ENCODE measurements at places on chromosomes 12 and 14.

GRCh38 chr12:127074161-127074560 is 1192.8 kb upstream of the TMEM132C start:
- DNase-seq = no peak

GRCh38 chr14:76236172-76237130 is 84.7 kb downstream of the GPATCH2L start:
- DNase-seq = no peak

GRCh38 chr12:106733660-106734059 is 40.8 kb upstream of the RIC8B start:
- no peak for DNase-seq

DNA sequence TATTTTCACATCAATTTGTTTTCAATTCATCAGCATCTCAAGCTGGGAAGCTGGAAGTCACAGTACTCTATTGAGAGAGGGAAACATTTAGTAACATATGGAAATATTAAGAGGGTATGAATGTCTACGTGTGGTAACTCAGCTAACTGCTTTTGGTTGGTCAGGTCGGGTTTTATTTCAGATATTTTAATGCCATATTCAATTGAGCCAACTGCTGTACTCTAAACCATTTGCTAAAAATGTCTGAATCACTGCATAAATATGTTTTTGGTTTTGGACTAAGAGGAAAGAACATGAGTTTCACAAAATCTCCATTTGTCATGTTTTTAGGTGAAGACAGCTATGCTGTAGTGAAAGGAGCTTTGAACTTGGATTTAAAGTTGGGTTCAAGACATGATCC is 18.9 kb upstream of the PPFIBP1 start:
- no peak for DNase-seq

DNA sequence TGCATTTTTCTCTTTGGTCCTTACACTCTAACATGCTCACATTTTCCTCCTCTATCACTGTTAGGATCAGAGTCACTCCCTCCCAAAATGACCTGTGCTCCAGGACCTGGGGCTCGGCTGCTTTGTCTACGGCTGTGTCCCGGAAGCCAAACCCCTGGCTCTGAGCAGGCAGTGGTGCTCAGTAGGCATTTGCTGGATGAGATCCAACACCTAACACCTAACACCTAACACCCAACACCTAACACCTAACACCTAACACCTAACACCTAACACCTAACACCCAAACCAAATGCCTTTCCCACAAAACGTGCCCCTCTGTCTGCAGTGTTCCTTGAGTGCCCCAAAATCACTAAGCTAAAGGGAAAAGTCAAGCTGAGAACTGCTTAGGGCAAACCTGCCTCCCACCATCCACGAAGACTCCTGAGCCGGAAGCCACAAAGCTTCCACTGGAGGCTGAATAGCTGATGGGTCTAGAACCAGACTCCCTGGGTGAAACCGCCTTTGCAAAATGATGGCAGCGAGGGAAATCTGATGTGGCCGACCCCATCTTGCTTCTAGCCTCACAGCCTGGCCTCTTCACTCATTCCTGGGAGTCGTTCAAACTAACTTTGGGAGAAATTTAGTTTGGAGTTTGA is 29.2 kb downstream of the HSP90AA1 start:
- DNase-seq = no peak

- peak; percentile 49 for DNase-seq
Measured at GRCh38 chr12:29317556-29318363, 63.2 kb downstream of the ERGIC2 start.

GRCh38 chr12:22631863-22632463 is 7.0 kb downstream of the ETNK1 start:
- DNase-seq = no peak

DNA sequence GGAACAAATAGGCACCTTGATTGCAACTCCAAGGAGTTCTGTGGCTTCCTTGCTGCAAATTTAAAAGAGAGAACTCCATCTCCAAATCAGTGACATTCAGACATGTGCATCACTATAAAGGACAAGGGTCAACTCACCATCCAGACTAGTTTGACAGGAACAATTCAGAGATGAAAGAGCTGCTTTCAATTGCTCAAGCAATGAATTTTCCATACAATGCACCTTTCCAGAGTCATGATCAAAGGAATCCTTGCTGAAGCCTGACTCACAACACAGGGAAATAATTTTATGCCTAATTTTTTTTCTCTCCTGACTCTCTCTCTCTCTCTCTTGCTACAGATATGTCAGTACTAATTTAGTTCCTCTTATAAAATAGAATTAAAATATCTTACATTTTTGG is 380.5 kb upstream of the GARIN6 start:
- no peak for DNase-seq

GRCh38 chr12:18470251-18470650 is 208.9 kb downstream of the PIK3C2G start:
- no peak for DNase-seq

DNA sequence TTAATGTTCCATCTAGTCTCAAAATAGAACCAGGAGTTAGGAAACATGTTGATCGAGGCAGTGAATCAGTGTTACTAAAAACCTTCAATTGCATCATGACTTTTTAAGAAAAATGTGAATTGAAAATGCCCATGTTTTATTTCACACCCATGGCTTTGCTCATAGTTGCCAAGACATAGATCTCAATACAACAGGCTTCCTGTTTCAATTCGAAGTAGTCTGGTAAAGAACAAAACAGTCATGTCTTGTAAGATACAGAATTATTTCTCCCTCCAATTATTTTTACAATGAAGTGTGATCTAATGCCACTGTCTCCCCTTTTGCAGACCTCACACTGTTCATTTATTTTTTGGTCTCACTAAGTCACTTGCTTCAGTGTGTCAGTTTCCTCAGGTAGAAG is 44.6 kb upstream of the FAR2 start:
- DNase-seq = no peak

DNA sequence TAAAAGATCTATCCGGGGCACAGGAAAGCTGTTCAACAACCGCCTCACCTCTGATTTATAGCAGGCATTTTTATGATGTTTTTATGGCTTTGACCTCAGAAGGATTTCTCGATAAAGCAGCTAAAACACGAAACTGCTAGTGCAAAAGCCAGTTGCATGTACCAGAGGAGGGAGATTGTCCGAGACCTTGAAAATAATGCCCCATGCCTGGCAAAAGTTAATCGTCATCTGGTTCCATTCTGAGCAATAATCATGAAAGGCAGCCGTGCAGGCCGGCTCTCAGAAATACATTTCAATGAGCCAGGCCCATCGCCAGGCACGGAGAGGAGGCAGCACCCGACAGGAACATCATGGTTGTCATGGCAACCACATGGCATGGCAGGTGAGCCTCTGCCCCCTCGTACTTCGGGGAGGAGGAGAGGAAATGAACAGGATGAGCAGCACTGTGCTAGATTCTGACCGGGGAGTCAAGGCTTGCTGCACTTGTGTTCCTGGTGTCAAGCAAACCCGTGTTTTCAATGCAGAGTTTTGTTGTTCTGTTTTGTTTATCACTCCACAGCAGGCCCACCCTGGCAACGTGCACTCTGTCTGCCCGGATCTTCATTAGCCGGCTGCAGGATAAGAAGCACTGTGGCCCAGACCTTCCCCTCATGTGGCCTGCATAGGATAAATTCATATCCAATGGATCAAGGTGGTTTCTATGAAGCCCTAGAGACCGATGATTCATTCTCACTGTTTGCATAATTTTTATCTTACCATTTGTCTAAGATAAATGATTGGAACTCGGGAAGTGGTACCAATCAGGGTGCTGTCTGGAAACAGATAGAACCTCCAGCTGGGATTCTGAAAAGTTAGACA is 160.2 kb downstream of the RIMBP2 start:
- no peak for DNase-seq

DNA sequence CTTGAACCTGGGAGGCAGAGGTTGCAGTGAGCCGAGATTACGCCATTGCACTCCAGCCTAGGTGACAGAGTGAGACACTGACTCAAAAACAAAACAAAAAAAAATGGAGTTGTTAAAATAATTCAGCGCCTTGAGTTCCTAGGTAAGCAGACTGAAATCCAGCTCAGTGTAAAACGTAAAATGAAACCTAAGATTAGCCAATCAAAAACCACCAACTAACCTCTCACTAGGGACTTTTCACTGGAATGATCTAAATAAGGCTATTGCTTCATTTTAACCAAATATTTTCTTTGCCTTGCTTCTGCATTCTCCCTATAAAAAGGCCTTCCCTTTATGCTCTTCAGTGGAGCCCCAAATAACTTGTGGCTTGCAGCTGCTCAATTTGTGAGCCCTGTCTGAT is 91.6 kb upstream of the HIF1A start:
- DNase-seq = no peak

GRCh38 chr12:111006621-111007020 is 86.2 kb upstream of the MYL2 start:
- no peak for DNase-seq

DNA sequence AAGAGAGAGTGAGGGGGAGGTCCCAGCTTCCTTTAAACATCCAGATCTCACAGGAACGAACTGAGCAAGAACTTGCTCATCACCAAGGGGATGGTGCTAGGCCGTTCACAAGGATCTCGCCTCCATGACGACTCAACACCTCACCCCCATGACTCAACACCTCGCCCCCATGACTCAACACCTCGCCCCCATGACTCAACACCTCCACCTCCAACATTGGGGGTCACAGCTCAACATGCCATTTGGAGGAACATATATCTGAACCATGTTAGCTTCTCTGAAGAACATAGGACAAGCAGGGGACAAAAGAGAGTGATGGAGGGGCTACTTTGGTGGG is 66.0 kb upstream of the LHX5 start:
- DNase-seq = peak; percentile 11

- DNase-seq = no peak
Measured at GRCh38 chr14:102125546-102125945, 14.2 kb upstream of the WDR20 start.

- DNase-seq = no peak
Measured at GRCh38 chr14:105412771-105413543, 6.7 kb upstream of the MTA1 start.

DNA sequence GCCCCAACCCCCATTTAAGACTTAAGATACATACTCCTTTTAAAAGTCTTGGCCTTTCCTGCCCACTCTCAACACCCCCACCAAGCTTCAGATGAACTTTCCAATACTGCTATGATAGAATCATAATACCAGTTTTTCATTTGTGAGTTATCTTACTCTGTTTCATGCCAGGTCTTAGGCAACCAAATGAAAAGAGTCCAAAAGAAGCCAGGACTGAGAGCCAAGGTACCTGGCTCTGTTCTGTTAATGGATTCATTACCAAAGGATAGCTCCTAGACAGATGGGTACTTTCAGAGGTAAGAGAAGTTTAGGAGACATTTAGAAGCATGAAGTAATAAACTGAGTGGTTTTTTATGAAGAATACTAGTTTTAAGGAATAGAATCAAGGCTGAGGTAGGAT is 34.2 kb downstream of the FANCM start:
- no peak for DNase-seq

Measured in activated CD4-positive, alpha-beta T cell treated with anti-CD3 and anti-CD28 coated beads for 48 hours (primary cell).